Stimulated activated naive CD4-positive, alpha-beta T cell treated with Interleukin-2 at 50 U/mL for 16 hours (primary cell): ENCODE measurements at places on chromosomes 12 and 14.
A peak's percentile ranks its signal among the peaks of the same experiment; 100 is the strongest.

GRCh38 chr12:117486840-117487659 lies 125.6 kb upstream of the NOS1 start:
- DNase-seq, result no peak

DNA sequence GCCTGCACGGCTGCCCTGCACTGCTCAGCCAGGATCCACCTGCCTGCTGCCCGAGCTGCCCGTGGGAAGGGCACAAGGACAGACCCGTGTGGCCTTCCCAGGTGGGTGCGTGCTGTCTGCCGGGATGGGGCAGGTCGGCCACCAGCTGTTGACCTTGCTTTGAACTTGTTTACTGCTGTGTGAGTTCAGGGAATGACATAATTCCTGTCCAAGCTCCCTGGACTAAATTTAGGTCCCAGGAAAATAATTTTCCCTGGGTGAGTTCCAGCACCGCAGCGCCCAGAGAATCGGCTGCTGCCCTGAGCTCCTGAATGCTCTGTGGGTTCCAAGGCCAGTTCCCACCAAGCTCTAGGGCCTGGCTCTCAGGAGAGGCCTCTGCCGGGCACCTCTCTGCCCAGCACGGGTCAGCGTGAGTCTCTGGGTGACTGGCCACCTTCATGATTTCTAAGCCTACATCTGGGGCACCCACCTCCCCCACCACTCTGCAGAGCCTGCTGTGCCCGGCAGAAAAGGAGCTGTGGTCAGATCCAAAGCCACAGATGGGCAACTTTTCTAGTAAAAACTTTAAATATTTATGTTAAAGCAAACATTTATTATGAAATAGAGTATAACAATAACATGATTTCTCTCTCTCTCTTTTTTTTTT lies 27.2 kb upstream of the MLXIP start:
- no peak for DNase-seq

DNA sequence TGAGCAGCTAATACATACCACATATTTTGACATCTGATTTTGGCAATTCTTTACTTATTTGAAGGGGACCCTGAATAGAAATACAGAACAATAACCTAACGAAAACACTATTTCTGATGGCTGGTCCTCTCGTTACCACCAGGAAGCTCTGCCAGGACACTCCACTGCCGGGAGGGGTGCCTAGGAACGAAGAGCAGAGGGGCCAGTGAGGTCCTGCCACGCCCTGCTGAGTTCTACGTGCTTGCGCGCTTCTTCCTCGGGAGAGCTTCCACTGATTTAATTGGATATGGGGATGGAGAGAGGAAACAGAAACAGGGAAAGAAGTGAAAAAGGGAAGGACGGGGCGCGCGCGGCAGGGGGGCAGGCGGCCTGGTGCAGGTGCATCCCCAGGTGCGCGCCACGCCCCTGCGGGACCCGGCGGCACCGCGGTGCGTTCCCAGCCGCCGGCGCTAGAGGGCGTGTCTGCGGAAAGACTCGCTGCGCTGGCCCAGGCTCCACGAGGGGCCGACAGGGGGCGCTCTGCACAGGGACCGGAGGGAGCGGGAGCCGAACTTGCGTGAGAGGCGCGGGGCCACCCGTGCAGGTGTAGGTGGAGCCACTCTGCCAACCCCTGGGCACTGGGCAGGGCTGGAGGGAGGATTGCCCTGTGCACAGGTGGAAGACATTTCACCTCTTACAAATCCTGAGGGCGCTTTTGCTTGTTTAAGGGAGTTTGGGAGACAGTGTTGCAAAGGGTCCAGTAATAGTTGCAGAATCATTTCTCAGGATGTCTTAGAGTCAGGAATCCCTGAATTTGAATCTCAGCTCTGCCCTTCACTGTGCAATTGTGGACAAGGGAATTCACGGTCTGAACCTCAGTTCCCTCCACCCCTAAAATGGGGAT lies 986.3 kb upstream of the TMEM132C start:
- DNase-seq, result peak; percentile 35

DNA sequence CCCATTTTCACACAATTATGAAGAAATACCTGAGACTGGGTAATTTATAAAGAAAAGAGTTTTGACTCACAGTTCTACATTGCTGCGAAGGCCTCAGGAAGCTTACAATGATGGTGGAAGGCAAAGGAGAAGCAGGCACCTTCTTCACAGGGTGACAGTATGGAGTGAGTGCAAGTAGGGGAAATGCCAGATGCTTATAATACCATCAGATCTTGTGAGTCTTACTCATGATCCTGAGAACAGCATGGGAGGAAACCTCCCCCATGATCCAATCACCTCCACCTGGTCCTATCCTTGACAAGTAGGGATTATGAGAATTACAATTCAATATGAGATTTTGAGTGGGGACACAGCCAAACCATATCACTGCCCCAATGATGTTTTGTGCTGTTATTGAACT lies 189.3 kb upstream of the CRY1 start:
- DNase-seq, result no peak

DNA sequence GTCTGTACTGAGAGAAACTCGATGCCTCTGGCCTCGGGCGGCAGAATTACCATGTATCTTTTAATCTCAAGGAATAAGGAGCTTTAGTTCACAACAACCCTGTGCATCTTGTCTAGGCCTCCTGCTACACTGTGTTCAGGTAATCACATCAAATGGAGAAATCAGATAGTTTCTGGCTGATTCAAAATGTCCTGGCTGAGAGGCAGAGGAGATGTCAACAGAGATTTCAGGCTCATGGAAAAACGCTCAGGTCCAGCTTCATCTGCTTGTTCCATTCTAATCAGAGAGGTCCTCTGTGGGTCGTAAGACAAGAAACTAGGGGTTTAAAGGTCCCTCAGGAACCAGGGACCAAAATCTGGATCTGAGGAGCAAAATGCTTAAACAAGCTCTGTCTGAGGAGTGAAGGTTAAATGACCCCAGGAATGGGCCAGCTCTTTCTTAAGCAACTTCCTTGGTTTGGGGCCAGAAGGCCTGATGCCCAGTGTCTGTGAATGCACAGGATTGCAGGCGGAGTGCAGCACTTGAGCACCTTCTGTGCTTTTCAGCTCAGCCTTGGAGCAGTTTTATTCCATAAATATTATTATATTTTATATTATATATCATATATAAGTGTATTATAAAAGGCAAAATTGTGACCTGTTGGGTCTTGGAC lies 170.2 kb upstream of the PRICKLE1 start:
- DNase-seq, result no peak

GRCh38 chr12:66139328-66139727 lies 8.8 kb upstream of the LLPH start:
- DNase-seq, result no peak

- DNase-seq, result no peak
These were observed 30.8 kb downstream of the LEMD3 start for GRCh38 chr12:65200007-65200665.

DNA sequence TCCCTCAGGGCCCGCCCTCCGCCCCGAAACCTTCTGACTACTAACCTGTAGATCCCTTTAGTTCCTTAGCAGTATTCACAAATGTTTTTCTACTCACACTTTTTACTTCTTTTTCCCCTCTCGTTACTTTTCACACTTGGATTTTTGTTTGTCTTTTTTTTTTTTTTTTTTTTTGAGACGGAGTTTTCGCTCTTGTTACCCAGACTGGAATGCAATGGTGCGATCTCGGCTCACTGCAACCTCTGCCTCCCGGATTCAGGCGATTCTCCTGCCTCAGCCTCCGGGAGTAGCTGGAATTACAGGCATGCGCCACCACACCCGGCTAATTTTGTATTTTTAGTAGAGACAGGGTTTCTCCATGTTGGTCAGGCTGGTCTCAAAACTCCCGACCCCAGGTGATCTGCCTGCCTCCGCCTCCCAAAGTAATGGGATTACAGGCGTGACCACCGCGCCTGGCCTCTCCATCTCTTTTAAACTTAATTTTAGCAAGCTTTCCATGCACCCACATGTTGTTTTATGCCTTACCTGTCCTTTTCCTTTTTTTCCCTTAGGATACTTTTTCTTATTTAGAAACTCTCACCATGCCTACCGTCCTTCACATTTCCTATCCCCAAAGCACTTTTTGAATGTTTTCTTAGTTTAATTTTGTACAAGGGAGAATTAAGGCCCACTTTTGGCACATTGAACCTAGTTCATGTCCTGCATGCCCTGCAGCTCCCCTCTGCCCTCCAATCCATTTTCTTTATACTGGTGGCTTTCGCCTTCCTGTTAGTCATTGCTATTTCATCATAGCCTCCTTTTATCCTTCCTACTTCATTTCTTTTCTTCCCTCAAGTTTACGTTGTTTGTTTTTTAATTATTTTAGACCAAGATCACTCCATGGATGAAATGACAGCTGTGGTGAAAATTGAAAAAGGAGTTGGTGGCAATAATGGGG lies 1.1 kb downstream of the SP1 start:
- no peak for DNase-seq

DNA sequence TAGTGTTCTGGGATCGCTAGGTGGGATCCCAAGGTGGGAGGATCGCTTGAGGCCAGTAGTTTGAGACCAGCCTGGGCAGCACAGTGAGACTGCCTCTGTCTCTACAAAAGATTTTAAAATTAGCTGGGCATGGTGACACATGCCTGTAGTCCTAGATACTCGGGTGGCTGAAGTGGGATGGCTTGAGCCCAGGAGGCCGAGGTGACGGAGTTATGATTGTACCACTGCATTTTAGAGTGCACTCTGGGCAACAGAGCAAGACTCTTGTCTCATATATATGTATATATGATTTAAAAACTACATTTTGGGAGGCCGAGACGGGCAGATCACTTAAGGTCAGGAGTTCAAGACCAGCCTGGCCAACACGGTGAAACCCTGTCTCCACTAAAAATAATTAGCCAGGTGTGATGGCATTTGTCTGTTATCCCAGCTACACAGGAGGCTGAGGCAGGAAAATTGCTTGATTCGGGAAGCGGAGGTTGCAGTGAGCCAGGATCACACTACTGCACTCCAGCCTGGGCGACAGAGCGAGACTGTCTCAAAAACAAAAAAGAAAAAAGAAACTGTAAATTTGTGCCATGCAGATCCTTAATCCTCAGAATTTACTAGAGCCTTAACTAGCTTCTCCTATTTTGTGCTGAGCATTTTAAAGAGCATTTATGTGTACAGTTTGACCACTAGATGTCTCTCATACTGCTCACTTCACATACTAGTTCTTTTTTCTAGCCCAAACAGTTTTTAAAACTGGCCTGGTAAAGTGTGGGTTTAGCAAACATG lies 114.8 kb downstream of the MON2 start:
- no peak for DNase-seq

GRCh38 chr12:79371226-79371625 lies 319.5 kb downstream of the PAWR start:
- no peak for DNase-seq

GRCh38 chr14:54848910-54849309 lies 53.7 kb downstream of the GCH1 start:
- DNase-seq, result no peak

DNA sequence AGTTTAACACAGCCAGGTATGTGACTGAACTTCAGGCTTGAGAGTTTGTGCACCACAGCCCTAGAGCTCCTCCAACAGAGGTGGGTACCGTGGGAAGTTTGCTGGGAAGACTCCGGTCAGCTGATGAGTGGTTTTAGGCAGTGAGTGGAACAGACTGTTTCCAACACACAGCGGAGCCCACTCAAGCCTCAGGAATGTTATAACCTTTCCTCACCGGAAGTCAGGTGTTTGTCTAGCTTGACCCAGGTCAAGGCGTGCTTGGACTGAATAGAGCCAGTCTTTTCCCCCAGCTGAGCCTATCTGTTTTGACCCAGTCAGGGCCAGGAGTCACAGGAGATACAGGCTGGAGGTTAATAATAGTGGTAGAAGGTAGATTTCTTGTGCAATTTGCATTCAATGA lies 138.4 kb upstream of the PARP11 start:
- DNase-seq, result no peak

- no peak for DNase-seq
These were observed 84.7 kb downstream of the TTC7B start for GRCh38 chr14:90731487-90731886.

- no peak for DNase-seq
These were observed 11.5 kb downstream of the ADGRD1 start for GRCh38 chr12:130965214-130965613.

- DNase-seq, result no peak
These were observed 173.6 kb upstream of the ALG10B start for GRCh38 chr12:38142974-38143373.

DNA sequence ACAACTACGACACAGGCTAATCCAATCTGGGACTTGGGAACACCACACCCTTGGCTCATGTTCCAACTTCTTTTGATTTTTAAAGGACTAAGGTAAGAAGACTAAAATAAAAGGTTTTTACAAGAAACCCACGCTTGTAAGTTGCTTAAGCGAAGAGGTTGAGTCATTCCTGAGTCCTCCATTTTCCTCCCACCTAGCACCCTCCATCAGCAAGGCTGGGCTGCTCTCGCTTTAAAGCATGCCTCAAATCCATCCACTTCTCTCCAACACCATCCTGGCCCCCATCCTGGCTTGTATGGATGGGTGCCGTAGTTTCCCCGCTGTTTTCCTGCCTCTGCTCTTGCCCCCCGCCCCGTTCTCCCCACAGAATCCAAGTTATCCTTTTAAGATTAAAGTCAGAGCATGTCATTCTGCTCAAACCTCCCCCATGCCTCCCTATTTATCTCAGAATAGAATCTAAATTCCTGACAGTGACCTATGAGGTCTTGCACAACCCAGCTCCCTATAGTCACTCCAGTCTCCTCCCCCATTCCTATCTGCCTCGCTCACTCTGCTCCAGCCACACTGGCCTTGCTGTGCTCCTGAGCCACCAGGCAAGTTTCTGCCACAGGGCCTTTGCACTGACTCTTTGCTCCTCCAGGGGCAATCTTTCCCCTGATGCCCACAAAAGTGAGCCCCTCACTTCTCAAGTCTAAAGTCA lies 34.5 kb downstream of the SCARB1 start:
- DNase-seq, result no peak

DNA sequence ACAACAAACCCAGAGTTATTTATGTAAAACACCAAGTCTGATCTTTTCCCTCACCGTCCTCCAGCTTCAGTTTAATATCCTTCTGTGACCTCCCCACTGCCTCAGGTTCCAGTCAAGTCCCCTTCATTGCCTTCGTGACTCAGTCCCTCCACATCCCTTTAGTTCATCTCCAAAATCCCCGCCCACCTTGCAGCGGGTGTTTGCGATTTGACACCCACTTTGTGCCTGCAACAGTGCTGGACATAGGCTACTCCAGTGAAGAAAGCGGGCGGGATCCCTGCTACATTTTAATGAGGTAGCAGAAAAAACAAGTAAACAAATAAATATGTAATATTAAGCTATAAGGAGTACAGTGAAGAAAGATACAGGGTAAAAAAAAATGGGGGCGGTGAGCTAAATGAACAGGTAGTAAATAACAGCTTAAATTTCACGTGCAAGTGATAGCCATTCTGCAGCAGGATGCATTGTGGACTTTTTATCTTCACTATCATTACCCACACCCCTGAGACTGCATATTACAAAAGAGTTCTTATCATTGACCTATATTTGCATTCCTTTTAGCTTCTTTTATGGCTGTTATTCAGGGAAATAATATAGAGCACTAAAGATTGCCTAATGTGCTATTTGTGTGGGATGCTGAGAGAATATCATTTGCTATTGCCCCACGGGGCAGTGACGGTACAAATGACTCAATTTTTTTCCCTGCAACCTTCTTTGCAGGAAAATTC lies 222.8 kb upstream of the NUDT4 start:
- DNase-seq, result no peak

- DNase-seq, result no peak
These were observed 97.8 kb downstream of the VRK1 start for GRCh38 chr14:96894966-96895365.

GRCh38 chr14:26905229-26905628 lies 307.4 kb upstream of the NOVA1 start:
- no peak for DNase-seq

GRCh38 chr12:100504804-100505203 lies 31.1 kb downstream of the NR1H4 start:
- DNase-seq, result no peak

- no peak for DNase-seq
These were observed 57.2 kb downstream of the ATF7 start for GRCh38 chr12:53568809-53569557.
